Spleen (tissue), 13 donors: ENCODE measurements at places on chromosomes 7 and 10.
A peak's percentile ranks its signal among the peaks of the same experiment; 100 is the strongest.

- DNase-seq = no peak
Observed at GRCh38 chr7:139094596-139094995, 14.9 kb downstream of the ZC3HAV1 start.

DNA sequence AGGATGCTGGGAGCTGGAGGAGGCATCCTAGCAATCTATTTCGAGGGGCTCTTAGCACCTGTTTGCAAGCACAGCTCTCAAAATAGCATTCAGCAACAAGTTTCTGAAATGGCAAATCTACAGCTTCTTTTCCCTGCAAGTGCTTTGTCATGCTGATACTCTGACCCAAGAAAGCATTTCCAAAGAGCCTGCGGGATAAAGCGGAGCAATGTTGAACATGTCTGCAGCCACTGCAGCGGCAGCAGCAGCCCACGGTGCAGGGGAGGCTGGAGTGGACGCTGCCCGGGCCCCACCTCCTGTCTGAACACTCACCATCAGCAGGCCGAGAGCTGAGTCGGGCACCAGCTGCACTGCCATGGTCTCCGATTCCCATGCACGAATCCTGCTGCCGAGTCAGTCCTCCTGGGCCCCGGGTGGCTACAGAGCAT lies 964 bp downstream of the FRMD4A start:
- no peak for DNase-seq

GRCh38 chr10:113552701-113553100 lies at the start of gene HABP2:
Gene HABP2 (plus strand): TSS chr10:113553053. CDS start chr10:113553122, 69 bp downstream.
- no peak for DNase-seq

DNA sequence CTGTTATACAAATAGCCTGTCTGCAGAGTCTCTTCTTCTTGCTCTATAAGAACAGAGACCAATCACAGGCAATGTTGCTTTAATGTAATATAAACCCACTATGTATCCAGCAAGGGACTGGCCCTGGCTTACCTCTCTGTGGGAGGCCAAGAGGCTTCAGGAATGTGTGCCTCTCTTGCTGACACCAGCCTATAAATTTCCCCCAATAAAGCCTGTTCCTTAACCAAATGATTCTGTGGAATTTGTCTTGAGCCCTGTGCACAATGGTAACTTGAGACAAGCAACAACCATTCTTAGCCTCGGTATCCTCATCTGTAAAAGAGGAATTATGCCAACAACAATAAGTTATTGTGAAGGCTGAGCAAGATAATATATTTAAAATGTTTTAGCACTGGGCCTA lies 563.7 kb downstream of the GRM8 start:
- no peak for DNase-seq

GRCh38 chr10:21402606-21403083 lies 122.8 kb downstream of the SKIDA1 start:
- no peak for DNase-seq

- no peak for DNase-seq
Observed at GRCh38 chr10:132186488-132187429, at the start of gene DPYSL4. Gene DPYSL4 (plus strand): TSS chr10:132186948. CDS start chr10:132187064, 116 bp downstream.

DNA sequence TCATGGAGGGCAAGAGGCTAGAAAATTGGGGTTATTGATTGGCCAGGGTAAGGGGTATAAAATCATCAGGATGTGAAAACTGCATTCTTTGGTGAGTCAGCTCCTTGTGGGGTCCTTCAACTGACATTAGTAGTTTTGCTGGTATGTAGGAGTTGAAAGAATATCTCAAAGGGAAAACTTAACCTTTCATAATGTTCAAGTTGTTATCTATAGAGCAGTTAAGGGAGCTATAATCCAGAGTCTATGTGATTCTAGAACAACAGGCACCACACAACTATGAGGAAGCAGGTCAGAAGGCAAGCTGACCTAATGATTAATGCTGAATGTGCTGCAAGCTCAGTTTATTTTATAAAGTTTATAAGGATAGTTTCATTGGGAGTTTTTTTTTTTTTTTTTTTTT lies 13.7 kb downstream of the PRPS1L1 start:
- no peak for DNase-seq

- DNase-seq = no peak
Observed at GRCh38 chr7:105599551-105599950, 18.3 kb upstream of the EFCAB10 start.

DNA sequence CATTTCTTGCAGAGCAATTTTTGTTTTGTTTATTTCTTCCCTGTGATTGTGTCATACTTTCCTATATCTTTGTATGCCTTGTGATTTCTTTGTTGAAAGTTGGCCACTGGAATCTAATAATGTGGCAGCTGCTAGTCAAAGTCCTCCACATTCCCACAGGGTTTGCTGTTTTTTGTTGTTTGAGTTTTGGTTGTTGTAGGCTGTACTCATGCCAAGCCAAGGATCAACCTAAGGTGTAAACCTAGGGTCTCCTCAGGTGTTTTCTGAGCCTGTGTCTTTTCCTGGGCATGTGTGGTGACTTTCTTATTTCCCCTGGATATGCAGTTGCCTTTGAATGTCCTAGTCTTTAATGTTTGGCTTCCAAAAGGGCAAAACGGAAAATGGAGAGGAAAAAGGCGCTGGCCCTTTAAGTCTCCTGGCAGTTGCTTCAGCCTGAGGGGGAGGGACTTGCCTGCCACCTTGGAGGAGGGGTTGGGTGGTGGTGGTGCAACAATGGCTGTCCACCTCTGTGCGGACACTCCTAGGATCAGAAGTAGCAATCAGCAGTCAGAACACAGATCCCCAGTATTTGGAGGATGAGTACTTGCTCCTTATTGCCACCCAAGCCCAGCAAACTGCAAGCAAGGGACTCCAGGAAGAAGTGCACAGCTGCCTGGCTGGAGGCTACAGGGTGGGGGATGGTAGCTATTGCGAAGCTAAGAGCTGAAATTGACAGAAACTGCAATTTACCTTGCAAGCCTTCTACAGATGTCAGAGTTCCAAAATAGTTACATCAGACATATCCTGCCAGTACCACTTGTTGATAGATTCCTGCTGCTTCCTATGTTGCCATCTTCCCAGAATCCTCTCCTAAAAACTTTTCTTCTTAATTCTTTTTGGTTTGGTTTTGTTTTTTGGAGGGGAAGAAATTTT lies 5.6 kb upstream of the ZNF518A start:
- peak; percentile 77 for DNase-seq

GRCh38 chr7:137469191-137469811 lies 125.8 kb upstream of the PTN start:
- no peak for DNase-seq

- no peak for DNase-seq
Observed at GRCh38 chr10:47175181-47176123, 124.5 kb upstream of the GDF10 start.

DNA sequence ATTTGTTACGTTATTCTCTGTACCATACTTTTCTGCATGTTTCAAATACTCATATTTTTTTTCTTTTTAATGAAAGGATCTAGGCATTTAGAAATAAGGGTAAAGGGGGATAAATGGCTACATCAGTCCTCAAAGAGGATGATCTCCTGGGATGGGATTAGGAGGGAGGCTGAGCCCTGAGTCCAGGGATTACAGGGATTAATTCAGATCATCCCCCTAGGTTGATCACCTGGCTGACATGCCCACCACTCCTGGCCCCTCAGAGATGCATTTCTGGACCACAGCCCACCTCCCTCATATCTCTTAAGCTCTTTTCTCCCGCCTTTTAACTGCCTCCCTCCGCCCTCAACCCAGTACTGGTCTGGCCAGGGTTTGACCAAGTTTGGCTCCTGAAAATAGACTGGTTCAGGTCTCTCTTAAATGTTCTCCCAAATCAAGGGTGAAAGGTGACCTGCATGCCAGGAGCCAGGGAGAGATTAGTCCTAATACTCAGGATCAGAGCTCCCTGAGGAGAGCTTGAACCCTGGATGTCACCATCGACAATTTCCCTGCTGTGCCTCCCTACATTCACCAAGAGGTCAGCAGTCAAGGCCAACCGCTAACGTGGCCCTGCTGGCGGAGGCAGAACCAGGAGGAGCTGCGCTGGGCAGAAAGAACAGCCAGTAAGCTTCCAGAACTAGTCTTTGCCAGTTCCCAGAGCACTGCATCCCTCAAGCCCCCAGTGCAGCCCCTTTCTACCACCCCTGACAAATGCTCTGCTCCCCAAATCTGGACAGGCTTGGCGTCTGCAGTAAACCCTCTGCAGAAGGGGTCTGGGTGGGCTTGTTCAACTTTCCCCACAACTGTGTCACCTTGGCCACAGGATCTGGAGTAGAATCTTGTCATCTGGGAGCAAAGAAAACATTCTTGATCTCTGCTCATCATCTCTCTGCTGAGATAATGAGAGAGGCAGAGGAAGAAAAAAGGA lies 3.0 kb upstream of the CCDC136 start:
- no peak for DNase-seq

GRCh38 chr7:150569245-150569955 lies 2.2 kb downstream of the GIMAP4 start:
- DNase-seq = peak; percentile 74

DNA sequence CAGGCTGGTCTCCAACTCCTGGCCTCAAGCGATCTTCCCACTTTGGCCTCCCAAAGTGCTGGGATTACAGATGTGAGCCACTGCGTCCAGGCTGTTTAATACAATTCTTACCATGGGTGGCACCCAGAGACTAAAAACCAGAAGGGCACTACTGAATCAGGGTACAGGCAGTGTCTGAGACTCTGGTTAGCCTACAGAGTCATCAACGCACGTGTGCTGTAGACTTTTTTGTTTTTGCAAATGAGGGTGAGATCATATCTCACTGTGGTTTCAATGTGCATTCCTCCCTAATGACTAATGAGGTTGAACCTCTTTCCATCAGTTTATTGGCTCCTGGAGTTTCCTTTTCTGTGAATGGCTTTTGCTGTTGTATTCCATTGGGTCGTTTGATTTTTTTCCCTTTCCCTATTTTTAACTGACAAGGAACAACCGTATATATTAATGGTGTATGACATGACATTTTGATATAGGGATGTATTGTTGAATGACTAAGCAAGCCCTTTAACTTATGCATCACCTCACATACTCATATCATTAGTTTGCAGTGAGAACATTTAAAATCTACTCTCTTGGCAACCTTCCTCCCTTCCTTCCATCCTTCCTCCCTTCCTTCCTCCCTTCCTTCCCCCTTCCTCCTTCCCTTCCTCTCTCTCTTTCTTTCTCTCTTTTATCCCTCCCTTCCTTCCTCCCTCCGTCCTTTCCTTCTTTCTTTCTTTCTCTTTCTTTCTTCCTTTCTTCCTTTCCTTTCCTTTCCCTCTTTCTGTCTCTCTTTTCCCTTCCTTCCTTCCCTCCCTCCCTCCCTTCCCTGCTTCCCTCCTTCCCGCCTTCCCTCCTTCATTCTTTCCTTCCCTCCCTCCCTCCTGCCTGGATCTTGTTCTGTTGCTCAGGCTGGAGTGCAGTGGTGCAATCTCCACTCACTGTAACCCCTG lies 9.3 kb upstream of the TMEM270 start:
- no peak for DNase-seq

DNA sequence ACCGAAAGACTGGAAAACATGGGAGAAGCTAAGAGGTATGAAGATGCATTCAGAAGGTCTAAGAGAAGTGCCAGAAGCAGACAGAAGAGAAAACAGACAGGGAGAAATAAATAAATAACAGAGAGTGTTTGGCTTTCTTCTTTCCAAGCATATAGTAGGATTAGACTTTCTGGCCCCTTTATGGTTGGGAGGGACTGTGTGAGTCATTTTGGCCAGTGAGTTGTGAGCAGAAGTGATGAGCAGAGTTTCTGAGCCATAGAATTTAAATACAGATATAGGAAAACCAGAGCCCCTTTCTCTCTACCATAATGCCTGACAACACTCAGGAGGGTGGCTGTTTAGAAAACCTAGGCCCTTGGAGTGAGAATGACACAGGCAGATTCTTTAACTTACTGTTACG lies 171.0 kb downstream of the PPP1R17 start:
- no peak for DNase-seq

DNA sequence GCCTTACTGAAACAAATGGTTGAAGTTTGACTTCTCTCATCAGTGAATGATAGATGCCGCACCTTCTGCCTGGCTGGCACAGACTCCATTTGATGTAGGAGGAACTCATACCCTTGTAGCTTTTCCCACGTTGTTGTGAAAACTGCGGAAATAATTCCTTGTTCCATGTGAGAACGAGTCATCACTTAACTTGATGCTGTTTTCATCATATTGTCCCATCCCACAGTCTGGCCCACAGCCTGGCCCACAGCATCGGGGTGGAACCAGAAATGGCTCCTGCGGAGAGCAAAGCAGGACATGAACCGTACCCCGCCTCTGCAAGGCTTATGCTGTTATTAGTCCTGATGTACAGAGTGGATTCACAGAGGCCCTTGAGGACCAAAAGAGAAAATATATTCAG lies 587.0 kb downstream of the SDK1 start:
- DNase-seq = no peak

GRCh38 chr10:1366811-1367425 lies 310.7 kb downstream of the WDR37 start:
- no peak for DNase-seq

DNA sequence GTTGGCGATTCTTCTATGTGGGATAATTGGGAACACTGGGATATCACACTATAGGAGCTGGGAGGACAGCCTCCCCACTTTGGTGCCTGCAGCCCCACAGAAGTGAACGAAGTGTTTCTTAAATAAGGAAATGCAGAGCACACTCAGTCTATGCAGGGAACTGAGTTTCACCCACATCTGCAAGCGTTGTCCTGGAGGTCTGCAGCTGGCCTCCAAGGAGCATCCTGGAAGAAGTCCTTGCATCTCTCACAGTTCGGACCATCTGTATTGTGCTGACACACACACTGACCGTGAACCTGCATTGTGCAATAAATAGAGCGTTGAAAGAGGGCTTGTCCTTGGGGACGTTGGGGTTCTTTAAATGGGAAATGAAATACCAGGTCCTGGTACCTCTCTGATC lies 25.8 kb downstream of the LAMB4 start:
- no peak for DNase-seq

DNA sequence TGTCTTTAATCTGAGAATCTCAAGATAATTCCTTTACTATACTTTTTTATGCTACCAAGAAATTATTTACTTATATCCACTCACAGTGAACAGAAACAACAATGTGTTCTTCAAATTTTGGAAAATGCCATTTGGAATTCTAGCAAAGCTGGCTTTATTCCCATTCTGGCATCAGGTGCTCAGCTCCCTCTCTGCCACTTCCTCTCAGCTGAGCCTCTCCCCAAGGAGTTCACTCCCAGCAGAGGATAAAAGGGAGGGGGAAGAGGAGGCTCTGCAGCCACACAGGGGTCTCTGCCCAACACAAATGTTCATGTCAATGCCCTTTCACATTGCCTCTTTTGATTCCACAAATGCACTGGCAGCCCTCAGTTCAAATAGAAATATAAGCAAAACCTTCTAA lies 116.9 kb downstream of the CPEB3 start:
- no peak for DNase-seq

GRCh38 chr7:33336820-33337219 lies 207.5 kb downstream of the BBS9 start:
- DNase-seq = no peak

DNA sequence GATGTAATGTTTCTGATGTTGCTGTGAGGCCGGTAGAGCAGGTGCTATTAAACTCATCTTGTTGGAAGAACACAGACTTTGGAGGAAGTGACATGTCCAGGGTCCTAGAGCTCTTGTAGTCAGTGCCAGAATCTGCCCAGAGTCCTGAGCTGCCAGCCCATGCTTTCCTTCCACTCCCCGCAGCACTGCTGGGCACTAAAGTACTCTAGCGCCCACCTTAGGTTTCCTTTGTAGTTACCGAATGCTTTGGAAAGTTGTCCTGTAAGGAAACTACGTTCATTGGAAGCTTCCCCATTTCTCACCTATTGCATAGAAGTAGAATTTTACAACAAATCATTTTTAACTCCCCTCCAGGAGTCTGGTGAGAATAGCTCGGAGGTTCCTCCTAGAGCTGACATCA lies 11.0 kb downstream of the ZNF862 start:
- DNase-seq = no peak
